Kidney epithelial cell (primary cell): ENCODE measurements at places on chromosomes 12 and 14.

DNA sequence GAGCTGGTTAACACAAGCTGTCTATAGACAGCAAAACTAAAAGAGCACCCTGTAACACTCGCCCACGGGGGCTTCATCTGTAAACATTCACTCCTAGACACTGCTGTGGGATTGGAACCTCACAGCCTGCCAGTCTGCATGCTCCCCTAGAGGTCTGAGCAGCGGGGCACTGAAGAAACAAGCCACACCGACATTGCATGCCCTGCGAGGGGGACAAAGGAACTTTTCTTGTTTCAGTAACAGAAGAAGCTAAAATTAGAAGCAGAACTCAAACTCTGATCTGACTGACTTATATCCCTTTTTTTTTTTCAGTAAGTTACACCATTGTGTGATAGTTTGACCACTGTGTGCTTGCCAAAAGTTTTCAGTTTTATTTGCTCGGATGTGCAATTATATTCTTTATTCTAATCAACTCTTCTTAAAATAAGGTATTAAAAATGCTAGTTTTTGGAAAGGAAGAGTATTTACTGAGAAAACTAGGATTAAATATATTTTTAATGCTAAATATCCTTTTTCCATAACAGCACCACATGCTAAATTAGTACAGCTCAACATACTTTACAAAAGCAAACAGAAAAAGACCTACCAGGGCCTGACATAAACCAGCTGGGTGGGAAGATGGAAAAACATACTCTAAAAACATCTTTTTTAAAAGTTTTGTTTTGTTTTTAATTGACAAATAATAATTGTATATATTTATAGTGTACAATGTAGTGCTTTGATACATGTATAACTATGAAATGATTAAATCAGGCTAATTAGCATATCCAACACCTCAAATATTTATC lies 100.2 kb downstream of the EPS8 start:
- DNase-seq: no peak

DNA sequence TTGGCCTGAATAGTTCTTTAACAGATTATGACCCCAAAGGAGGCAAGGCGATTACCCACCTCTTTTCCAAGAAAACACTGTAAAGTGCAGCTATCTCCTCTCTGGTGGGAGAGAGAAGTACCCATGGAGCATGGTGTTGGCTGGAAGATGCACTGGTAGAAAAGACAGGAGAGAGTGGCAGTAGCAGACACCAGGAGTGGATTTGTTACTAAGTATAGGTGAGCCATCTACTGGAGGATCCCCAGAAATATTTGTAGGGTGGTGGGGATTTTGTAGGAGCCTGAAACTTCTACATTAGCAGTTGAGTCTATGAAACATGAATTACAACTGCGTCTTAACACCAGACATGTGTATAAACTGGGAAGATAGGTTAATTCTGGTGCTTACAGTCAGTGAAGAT lies 148.0 kb downstream of the SLC38A4 start:
- no peak for DNase-seq

GRCh38 chr12:128823216-128823915 lies 392 bp downstream of the SLC15A4 start:
- no peak for DNase-seq

DNA sequence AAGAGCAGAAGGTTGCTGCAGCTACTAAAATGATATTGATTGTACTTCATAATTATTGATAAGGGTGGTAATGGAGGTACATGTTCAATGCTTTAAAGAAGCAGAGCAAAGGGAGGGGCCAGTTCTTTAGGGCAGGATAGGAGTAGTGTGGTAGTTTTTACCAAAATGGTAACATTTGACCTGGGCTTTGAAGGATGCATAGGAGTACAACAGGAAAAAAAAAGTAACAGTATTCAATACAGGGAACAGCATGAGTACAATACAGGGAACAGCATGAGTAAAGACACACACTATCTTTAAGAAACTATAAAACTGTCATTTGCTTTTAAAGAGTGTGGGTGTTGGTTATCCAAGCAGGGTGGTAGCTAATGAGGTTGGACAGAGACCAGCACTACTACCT lies 215.0 kb upstream of the CRY1 start:
- no peak for DNase-seq

GRCh38 chr12:48857278-48857994 lies 5.5 kb upstream of the DDX23 start:
- DNase-seq: no peak

- DNase-seq: no peak
These were observed 921 bp downstream of the RAD51B start for GRCh38 chr14:67820428-67820971.
